ENCODE measurements at places on chromosomes 12 and 14.

GRCh38 chr12:120497524-120498150 is 1.7 kb downstream of the DYNLL1 start:
- DNase-seq = no peak

DNA sequence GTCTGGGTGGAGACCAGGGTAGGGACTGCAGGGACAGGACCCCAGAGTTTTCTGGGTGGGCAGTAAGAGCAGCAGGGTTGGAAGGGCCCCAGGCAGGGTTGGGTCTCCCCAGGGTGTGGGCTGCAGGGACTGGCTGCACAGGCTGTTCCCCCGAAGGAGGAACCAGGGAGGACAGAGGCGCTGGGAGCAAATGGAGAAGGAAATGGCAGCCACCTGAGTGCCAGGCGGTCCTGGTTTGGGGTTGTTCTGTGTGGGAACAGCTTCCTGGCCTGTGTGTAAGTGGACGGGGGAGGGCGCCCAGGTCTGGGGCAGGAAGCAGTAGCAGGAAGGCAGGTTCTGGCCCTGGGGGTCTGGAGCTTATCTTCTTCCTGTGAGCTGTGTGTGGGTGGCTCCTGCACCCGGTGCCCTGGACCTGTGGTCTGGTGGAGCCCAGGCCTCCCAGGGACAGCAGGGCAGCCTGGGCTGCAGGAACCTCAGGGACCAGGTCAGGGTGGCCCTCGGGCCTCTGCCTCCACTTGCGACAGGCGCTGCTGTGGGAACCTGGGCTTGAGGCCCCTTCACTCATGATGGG is 372.8 kb downstream of the TMEM121 start:
- DNase-seq = no peak

- DNase-seq = no peak
Observed at GRCh38 chr12:42893803-42894202, 304.3 kb upstream of the PRICKLE1 start.

DNA sequence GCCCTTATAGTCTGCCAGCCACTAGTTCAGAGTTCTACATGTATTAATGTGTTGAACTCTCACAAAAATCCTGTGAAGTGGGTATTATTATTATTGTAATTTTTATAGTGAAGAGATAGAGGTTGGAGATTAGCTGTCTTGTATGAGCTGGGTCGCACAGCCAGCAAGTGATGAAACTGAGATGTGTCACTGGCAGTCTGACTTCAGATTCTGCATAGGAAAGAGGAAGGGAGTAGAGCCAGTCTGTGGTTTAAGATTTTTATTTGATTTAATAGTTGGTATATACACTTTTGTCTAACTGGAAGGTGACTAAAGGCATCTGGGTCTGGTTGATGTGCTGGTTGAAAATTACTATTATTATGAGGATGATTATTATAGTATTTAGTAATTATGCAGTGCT is 5.8 kb upstream of the FRS2 start:
- DNase-seq = no peak

DNA sequence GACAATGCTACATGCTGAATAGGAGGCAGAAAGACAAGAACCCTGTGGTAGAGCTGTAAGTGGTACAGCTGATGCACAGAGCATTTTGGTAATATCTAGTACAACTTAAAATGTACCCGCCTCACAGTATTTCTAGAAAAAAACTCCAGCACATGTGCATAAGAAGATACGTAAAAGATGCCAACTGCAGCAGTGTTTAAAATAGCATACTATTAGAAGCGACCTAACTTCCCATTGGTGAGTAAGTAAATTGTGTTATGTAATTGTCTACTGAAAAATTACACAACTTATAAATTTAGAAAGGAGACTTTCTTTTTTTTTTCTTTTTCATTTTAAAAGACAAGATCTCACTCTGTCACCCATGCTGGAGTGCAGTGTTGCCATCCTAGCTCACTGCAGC is 114.3 kb upstream of the CAND1 start:
- DNase-seq = no peak

GRCh38 chr12:121108492-121108891 is 24.2 kb upstream of the P2RX7 start:
- DNase-seq = no peak

DNA sequence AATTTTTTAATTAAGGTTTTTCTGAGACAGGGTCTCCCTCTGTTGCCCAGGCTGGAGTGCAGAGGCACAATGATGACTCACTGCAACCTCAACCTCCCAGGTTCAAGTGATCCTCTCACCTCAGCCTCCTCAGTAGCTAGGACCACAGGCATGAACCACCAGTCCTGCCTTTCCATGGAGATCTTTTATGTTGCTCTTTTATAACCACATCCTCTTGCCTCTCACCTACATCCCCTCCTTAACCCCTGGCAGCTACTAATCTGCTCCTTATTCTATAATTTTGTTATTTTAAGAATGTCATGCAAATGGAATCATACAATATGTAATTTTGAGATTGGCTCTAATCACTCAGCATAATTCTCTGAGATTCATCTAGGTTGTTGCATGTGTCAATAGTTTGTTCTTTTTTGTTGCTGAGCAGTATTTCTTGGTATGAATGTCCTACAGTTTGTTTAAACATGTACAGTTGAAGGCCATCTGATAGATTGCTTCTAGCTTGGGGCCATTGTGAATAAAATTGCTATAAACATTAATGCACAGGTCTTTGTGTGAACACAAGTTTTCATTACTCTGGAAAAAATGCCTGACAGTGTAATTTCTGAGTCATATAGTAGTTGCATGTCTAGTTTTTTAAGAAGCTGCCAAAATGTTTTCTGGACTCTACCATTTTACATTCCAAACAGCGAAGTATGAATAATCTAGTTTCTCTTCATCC is 249.2 kb upstream of the AMIGO2 start:
- DNase-seq = no peak

- no peak for DNase-seq
Observed at GRCh38 chr12:92696216-92696615, 6.6 kb upstream of the PLEKHG7 start.

DNA sequence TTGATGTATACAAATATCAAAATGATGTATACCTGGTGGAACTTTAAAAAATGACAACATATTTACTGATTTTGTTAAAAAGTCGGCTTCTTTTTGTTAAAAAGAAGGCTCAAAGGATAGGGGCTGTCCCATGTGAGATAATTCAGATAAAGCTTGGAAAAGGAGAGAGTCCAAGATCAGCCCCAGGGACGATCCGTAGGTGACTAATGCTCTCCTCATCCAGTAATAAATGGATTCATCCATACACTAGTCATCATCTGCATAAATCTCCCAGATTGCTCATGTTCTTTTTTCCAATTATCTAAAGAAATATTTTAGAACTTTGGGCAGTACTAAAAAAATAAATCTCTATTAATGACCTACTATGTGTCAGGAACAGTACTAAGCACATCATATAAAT is 23.4 kb upstream of the FSCB start:
- no peak for DNase-seq

- DNase-seq = no peak
Observed at GRCh38 chr12:132461526-132461925, 28.4 kb upstream of the FBRSL1 start.

DNA sequence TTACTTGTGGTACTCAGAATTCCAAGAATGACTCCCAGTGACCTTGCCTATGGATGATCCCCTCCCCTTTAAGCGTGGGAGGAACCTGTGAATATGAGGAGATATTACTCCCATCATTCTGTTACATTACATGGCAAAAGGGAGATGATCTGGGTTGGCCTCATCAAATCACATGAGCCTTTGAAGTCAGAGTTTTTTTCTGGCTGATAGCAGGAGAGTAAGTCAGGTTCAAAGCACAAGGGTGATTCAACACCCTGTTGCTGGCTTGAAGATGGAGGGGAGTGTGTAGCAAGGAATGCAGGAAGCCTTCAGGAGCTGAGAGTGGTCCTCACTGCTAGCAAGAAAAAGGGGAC is 9.1 kb upstream of the MDM2 start:
- no peak for DNase-seq

DNA sequence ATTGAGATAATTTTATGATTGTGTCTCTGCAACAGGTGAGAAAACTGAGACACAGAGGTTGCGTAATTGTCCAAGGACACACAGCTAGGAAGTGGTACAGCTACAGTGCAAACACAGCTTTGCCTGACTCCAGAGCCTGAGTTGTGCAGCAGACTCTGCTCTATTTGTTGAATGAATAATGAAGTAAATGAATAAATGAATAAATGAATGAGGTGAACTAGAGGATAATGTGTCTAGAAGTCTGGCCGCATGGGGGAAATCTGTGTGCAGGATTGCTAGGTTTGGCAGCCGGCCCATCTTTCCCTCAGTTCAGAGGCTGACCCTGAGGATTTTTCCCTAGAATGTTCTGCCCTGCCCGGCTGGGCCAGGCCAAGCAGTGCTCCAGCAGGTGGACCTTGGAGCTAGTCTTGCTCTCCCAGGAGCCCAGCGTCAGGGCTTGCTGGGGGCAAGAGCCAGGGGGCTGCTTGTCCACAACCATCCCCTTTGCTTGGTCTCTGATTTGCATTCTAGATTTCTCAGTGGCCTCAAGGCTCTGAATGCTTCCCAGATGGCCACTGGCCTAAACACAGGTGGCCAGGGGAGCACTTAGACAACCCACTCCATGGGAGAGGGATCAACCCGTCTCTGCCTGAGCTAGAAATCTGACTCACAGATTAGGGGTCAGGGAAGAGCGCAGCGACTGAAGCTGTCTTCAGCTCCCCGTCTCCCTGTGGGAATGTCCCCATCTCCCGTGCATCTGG is 225.2 kb downstream of the C12orf75 start:
- no peak for DNase-seq

DNA sequence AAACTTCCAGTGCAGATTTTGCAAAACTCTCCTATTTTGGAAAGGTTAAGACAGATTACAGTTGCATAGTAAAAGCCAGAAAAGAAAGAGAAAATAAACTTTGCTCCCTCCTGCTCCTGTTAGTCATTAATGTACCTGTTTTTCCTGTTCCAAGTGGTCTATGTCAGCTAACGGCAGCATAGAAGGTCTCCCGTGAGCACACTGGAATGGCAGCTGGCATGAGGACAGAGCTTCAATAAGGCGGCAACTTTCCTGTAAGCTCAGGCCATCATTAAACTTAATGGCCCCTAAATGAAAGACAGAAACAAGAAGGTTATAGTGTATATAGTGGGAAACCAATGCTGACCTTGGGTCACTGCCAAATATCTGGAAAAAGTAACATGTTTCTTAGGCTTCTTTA is 16.0 kb downstream of the EIF2B2 start:
- DNase-seq = no peak

GRCh38 chr12:24424889-24425600 is 475.6 kb upstream of the SOX5 start:
- DNase-seq = peak; percentile 49

DNA sequence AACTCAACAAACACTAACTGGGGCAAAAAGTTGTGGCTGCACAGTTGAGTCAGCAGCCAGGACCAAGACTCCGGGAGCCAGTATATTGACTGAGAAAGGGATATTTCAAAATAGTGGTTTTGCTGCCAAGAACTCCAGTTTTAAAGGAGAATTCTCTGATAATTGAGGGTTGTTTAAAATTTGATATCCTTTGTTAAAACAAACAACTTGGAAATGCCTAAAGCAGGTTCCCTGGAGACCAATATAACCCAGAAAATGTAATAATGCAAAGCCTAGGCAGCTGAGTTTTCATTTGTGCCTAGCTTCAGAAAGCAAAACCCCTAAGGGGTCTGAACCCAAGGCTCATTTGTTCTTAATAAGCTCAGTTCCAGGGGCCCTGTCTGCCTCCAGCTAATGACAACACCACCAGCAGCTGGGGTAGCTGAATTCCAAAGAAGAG is 311.7 kb upstream of the CCDC196 start:
- no peak for DNase-seq

DNA sequence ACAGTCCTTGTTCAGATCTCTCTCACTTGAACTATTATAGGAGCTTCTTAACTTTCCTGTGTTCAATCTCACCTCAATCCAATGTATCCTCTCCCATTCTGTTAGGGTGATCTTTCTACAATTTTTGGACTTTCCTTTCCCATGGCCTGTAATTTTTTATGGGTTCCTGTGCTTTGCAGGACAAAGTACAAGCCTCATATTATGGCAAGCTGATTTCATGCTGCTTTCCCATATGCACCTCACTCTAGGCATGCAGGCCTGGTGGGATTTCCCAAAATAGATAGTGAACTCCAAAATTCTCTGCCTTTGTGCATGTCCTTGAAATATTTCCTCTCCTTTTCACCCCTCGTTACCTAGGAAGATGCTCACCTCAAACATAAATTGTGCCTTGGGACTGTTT is 499.4 kb downstream of the NAV3 start:
- DNase-seq = no peak

GRCh38 chr12:49375406-49375805 is 8.1 kb downstream of the SPATS2 start:
- peak; percentile 22 for DNase-seq

- no peak for DNase-seq
Observed at GRCh38 chr12:103975368-103975767, 9.7 kb downstream of the TDG start.

- DNase-seq = no peak
Observed at GRCh38 chr12:113162102-113163029, 12.8 kb downstream of the CFAP73 start.

DNA sequence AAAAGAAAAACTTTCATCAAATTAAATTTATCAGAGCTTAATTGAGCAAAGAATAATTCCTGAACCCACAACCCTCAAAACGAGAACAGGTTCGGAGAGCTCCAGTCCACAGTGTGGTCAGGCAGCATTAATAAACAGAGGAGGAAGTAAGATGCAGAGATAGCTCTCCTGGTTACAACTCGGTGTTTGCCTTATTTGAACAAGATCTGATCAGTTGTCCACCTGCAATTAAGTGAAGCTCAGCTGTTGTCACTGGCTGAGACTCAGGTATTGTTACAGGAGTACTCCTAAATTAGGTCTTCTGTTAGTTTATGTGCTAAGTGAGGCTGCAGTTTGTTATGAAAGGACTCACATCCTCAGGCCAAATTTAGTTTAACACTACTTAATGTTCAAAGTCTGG is 451.4 kb upstream of the PDE3A start:
- no peak for DNase-seq

- no peak for DNase-seq
Observed at GRCh38 chr14:67833403-67833802, 13.8 kb downstream of the RAD51B start.

DNA sequence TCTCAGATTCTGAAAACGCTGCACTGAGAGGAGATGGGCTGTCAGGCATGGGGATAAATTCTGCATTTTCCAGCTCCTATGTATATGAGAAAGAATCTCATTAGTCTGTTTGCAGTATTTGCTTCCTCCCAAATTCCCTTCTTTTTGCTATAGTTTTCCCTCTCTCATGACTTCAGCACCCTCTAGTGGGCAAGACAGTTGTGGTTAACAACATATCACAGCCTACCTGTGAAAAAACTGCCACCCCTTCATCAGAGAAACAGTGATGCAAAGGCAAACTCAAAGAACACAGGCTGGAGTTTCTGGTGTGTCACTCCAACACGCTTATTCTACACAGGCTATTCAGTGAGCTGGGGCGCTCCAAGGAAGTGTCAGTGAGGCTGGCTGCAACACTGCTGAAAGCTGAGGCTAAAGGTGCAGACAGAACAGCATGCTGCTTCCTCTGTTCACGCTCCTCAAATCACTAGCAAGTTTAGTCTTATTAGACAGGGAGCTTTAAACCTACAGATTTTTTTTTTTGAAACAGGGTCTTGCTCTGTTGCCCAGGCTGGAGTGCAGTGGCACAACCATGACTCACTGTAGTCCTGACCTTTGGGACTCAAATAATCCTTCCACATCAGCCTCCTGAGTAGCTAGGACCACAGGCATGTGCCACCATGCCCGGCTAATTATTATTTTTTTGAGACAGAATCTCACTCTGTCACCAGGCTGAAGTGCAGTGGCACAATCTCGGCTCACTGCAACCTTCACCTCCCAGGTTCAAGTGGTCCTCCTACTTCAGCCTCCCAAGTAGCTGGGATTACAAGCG is 19.3 kb downstream of the ZC2HC1C start:
- peak; percentile 41 for DNase-seq
